ENCODE measurements at places on chromosomes 7 and 10. TPM values are rescaled to one million over a fixed set of nuclear protein-coding genes. Genes with fewer than 3 reads are reported as not detected.
A peak's percentile ranks its signal among the peaks of the same experiment; 100 is the strongest.

The RBP3 gene
- not detected for total RNA-seq

DNA sequence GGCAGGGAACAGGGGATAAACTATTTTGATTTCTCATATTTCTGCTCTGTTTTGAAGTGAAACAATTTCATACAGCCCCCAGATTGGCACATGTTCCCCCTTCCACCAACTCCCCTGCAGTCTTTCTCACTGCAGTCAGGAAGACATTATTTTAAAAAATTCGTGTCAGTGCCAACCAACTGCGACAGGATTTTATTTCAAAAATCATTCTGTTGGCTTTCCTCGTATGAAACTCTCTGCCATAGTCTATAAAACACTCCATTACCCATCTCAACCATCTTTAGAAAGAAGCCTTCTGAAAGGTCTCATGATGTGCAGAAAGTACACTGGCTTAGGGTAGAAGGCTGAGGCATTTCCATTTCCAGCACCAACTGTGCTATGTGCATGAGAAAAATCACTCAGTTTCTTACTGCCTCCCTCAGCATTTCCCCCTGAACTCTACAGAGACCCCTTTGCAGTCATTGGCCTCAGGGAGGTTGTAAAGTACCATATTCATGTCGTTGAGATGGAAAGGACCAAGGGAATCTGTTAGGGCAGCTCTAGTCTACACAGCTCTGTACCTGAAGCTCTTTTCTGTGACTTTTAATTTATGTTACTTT is 46.9 kb downstream of the STEAP1B start:
- no peaks in the 10 kb centered on the region for H3K27me3 ChIP-seq
- no peak overlapping the region for H3K4me3 ChIP-seq
- no peaks in the 10 kb centered on the region for H3K4me1 ChIP-seq
- no peak overlapping the region for H3K27ac ChIP-seq

The PANK1 gene
- total RNA-seq, result 3.7 TPM

DNA sequence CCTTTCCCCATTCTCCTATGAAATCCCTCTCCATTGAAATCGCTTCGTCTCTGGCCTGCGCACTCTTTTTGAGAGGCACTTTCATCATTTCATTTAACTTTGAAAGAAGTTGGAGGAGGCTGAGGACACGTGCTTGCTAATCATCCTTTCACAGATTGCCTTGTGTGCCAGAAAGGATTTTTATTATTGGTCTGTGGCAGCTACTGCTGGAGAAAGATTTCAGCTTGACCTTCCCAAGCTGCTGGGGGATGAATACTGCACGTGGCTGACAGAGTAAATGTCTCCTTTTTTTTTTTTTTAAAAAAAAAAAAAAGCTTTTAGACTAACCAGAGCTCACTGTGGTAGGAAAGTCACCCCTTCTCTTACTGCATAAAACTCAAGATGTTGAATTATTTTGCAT is 44.2 kb upstream of the KCNIP2 start:
- H3K4me1 ChIP-seq, result no peaks in the 10 kb centered on the region
- H3K36me3 ChIP-seq, result no peaks in the 10 kb centered on the region
- DNase-seq, result no peak
- H3K27ac ChIP-seq, result no peak overlapping the region

The DHX32 gene
- total RNA-seq, result 10.7 TPM

DNA sequence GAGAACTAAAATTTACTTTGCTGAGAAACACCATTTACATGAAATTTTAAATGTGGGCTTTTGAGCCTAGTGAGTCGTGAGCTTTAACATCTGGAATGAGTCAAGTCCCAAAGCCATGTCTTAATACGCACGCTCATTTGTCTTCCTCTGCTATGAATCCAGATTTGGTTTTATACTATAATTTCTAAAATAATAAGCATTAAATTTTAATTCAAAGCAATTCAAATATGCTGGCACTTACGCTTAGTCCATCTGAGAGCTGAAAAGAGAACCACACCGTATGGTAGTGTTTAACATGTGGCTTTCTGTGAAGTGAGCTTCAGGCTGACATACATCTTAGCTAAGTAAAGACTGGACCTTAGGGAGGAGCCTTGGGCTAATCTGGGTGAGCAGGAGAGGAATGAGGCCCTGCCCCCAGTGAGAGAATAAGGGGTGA is 52.2 kb downstream of the CUBN start:
- H3K4me1 ChIP-seq, result no peaks in the 10 kb centered on the region
- no peak overlapping the region for H3K4me3 ChIP-seq
- DNase-seq, result no peak
- H3K27me3 ChIP-seq, result no peaks in the 10 kb centered on the region
- no peaks in the 10 kb centered on the region for H3K36me3 ChIP-seq

The C10orf67 gene
- total RNA-seq, result not detected

The RSPH10B2 gene
- total RNA-seq, result 0.09 TPM

DNA sequence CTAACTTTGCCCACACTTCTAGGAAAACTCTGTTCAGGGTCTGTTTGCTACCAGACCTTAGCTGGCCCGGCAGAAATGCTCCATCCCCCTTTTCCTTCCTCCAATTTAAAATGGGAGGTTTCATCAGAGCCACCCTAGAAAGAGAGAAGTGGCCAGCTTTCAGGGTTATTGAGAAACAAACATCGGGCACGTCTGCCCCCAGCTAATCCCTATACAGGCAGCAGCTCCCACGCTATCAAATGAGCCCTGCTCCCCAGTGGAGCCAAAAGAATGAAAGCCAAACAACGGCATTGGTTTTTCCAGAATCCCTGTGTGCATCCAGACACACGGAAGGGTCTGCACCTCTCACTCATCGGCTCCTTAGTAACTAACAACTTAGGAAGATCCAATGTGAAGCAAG is 132.5 kb downstream of the GRID1 start:
- no peaks in the 10 kb centered on the region for H3K36me3 ChIP-seq
- no peak overlapping the region for H3K4me3 ChIP-seq
- DNase-seq, result no peak

- no peaks in the 10 kb centered on the region for H3K4me1 ChIP-seq
- no peaks in the 10 kb centered on the region for H3K27me3 ChIP-seq
- H3K27ac ChIP-seq, result no peak overlapping the region
- no peak for DNase-seq
These were observed 43.9 kb downstream of the DOCK4 start for GRCh38 chr7:112162142-112162766.

The VAX1 gene
- total RNA-seq, result not detected

The VWA2 gene
- not detected for total RNA-seq

- peaks cover 27% of the 10 kb centered on the region for H3K4me1 ChIP-seq
- H3K36me3 ChIP-seq, result no peaks in the 10 kb centered on the region
- no peaks in the 10 kb centered on the region for H3K27me3 ChIP-seq
- H3K27ac ChIP-seq, result peak overlapping the region; percentile 75
- no peak for DNase-seq
These were observed 367 bp upstream of the AVL9 start for GRCh38 chr7:32494946-32495297.

DNA sequence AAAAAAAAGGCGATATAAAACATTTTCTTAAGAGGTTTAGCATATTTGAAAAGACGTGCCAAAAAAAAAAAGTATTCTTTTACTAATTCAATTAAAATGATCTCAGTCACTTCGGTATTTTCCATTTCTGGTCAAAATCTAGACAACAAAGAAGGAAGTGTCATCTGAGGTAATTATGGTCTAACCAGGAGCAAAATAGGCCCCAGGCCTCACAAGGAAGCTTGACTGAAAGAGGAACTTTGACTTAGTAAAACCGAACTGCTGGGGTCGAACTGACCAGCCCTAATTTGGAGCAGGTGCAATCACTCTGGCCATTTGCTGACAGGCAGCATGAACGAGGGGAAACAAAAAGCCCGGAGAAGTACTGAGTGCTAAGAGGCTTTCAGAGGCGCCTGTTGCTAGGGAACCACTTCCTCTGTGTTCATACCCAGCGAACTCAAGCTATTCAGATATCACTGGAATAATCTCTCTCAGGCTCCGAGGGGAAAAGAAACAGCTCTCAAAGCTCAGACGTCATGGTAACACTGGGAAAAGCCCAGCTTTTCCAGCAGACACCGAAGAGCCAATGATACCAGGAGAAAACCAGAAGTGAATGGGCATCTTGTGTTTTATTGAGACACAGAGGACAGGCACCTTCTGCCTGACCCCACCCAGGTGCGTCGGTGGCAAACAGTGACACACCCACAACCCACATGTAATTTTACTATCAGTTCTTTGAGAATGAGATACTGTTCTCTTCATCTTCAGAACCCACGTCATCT is 126.5 kb downstream of the FAM107B start:
- no peaks in the 10 kb centered on the region for H3K27me3 ChIP-seq
- peak; percentile 80 for DNase-seq
- peak overlapping the region; percentile 46 for H3K4me3 ChIP-seq
- peak overlapping the region; percentile 91 for H3K27ac ChIP-seq
- peaks cover 42% of the 10 kb centered on the region for H3K4me1 ChIP-seq

DNA sequence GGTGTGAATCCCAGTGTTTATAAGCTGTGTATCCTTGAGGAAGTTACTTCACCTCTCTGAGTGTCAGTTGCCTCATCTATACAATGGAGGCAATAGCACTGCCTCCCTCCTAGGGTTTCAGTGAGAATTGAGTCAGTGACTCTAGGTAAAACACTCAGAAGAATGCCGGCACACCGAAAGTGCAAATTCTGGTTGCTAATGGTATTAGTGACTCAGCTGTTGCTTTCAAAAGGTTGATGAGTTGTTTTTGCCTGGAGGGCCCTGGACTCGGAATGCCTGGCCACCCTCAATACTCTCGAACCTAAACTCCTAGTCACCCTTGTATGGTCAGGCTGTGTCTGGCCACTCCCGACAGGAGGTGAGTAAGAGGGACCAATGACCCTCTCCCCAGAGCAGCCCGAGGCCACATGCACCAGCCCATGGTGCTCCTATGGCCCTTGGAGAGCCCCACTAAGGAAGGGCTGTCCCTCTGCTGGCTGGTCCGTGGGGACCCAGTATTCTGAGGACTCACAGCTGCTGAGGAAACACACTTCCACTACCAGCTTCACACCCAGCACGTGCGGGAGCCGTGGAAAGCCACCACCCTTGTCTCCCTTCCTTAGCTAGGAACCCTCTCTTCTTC is 60.2 kb downstream of the CALML3 start:
- no peak for DNase-seq
- H3K4me3 ChIP-seq, result no peak overlapping the region
- no peaks in the 10 kb centered on the region for H3K4me1 ChIP-seq
- no peaks in the 10 kb centered on the region for H3K27me3 ChIP-seq
- H3K36me3 ChIP-seq, result no peaks in the 10 kb centered on the region

GRCh38 chr7:79296553-79297320 is 156.7 kb downstream of the MAGI2 start:
- H3K4me1 ChIP-seq, result no peaks in the 10 kb centered on the region
- no peak overlapping the region for H3K27ac ChIP-seq
- H3K27me3 ChIP-seq, result no peaks in the 10 kb centered on the region
- H3K4me3 ChIP-seq, result no peak overlapping the region
- DNase-seq, result no peak

- H3K27ac ChIP-seq, result no peak overlapping the region
- H3K4me1 ChIP-seq, result no peaks in the 10 kb centered on the region
- H3K27me3 ChIP-seq, result no peaks in the 10 kb centered on the region
- no peak overlapping the region for H3K4me3 ChIP-seq
These were observed 91.3 kb downstream of the DYNC1I1 start for GRCh38 chr7:95863623-95864022.

DNA sequence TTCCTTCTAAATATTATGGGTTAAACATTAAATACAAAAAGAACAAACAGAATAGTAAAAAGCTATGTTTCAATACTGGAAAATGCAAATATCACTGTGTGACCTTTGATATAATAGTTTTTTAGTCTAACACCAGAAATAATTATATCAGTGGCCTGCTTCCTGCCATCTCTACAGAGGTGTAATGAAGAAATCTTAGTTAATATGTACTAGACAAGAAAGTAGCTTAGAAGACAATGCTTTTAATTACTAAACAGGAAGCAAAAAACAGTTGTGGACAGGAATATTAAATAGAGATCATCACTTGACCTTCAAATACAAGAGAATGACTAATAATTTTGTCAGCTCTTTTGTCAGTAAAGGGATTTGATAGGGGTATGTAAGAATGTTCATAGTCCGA is 47.4 kb upstream of the LRRN3 start:
- H3K27ac ChIP-seq, result no peak overlapping the region
- no peaks in the 10 kb centered on the region for H3K4me1 ChIP-seq
- no peak overlapping the region for H3K4me3 ChIP-seq
- DNase-seq, result no peak
- H3K36me3 ChIP-seq, result no peaks in the 10 kb centered on the region

- DNase-seq, result no peak
- no peak overlapping the region for H3K4me3 ChIP-seq
- no peaks in the 10 kb centered on the region for H3K4me1 ChIP-seq
- no peaks in the 10 kb centered on the region for H3K36me3 ChIP-seq
These were observed 96.9 kb upstream of the PLXDC2 start for GRCh38 chr10:19719284-19719683.

GRCh38 chr10:16566202-16566805 is 44.6 kb upstream of the C1QL3 start:
- no peak overlapping the region for H3K4me3 ChIP-seq
- no peaks in the 10 kb centered on the region for H3K27me3 ChIP-seq
- H3K36me3 ChIP-seq, result no peaks in the 10 kb centered on the region

DNA sequence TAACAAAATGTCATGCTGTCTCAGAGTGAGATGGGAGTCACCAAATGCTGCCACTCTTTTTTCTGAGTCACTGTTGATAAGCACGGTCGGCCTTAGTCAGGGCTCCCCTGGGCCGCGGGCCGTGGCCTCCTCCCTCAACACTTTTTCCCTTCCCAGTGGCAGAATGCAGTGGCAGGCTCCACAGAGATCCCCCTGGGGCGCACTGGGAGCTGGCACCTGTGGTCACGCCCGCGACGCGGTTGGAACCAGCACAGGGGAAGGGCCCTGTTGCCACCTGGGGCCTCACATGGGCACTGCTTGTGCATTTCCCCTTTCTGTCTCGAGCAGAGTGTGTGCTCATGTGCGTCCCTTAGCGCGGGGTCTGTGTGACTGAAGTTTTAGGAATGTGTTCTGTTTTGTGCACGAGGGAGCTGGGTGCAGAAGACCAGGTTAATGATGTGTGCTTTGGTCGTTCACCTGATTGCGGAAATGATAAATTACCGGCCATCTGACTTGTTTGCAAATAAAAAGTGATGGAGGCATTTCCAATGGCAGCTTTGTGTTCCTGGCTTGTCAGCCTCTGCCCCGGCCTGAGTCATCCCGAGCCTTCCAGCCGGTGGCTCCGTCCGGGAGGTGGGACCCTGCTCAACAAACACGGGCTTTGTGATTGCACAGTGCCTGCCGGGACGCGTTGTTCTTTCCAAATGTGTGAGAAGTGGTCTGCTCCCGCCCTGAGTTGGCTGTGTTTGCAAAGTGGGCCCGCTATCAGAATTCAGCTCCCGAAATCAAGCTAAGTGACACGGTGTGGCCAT is 100.7 kb downstream of the NKX6-2 start:
- no peak overlapping the region for H3K27ac ChIP-seq
- H3K4me1 ChIP-seq, result peaks cover 17% of the 10 kb centered on the region
- H3K27me3 ChIP-seq, result no peaks in the 10 kb centered on the region
- DNase-seq, result peak; percentile 40
- no peak overlapping the region for H3K4me3 ChIP-seq

The ELN gene
- not detected for total RNA-seq
